ENCODE measurements at places on chromosomes 1 and 21.

- DNase-seq = peak; percentile 81
Measured at GRCh38 chr1:7646981-7647901, 123.9 kb upstream of the VAMP3 start.

- DNase-seq = no peak
Measured at GRCh38 chr1:166087734-166088571, 78.8 kb downstream of the FAM78B start.

GRCh38 chr1:159949123-159949522, 3.7 kb upstream of the IGSF9 start:
- DNase-seq = no peak

DNA sequence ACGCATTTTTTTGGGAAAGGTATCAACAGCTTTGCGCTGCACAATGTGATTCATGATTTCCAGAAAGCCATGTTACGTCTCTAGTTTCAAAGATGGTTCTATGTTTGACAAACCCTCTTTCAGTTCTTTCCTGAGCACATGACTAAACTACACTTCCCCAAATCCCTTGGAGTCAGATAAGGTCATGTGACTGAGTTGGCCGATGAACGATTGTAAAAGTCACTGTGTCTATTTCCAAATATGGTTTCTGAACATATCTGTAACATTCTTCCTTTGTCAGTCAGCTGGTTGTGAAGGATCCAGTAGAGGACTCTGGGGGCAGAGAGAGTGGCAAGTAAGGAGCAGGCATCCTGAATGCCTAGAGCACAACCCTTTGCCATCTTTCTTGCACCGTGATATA, 35.4 kb downstream of the TMPRSS15 start:
- DNase-seq = no peak

GRCh38 chr1:108569097-108569728, 9.3 kb downstream of the EEIG2 start:
- no peak for DNase-seq

GRCh38 chr1:4718071-4718470, 63.7 kb downstream of the AJAP1 start:
- DNase-seq = no peak

- no peak for DNase-seq
Measured at GRCh38 chr1:83854456-83854855, 144.5 kb downstream of the TTLL7 start.

GRCh38 chr1:10793129-10793651, 3.3 kb downstream of the CASZ1 start:
- DNase-seq = no peak

DNA sequence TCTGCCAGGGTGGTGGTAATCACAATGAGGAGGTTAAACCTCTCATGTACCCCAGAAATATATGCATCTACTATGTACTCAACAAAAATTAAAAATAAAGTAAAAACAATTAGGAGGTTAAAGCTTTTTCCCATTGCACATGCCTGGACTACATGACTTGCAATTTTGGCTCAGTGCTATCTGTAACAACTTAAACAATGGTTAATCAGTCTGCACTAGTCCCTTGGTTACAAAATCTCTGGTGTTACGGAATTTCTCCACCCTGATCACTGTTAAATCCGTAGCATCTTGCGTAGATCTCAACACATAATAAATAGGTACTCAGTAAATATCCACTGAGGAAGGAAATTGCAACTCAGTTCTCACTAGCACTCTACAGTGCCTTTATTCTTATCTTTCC, 66.5 kb downstream of the SDCCAG8 start:
- no peak for DNase-seq

GRCh38 chr1:247402120-247402675, 13.8 kb upstream of the NLRP3 start:
- no peak for DNase-seq

- no peak for DNase-seq
Measured at GRCh38 chr1:55155522-55155921, 59.6 kb downstream of the USP24 start.

DNA sequence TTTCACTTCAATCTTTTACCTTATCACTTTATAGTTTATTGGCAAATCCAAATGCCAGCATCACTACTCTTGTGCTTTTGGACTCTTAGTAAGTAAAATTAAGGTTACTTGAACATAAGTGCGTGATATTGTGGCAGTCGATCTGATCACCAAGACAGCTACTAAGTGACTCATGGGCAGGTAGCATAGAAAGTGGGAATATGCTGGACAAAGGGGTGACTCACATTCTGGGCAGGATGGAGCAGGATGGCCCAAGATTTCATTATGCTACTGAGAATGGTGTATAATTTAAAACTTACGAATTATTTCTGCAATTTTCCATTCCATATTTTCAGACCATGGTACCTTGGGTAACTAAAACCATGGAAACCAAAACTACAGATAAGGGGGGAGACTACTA, 120.2 kb downstream of the ROR1 start:
- DNase-seq = no peak

DNA sequence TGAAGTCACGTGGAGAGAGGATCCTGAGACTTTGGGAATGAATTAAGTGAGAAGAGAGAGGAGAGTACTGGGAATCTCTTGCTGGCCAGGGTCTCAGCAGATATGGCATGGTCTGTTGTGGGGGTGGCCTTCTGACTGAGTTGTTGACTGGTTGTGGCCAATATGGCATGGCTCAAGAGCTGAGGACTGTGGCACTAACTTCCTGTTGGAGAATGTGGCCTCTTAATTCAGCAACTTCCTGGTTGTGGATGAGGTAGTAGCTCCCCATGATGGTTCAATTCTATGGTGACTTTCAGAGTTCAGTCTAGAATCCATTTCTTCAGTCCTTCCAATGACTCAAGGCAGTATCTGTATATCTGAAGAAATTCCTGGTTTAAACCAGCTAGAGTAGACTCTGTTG, 44.7 kb upstream of the PAXBP1 start:
- no peak for DNase-seq

- no peak for DNase-seq
Measured at GRCh38 chr1:24914226-24915069, 15.6 kb downstream of the RUNX3 start.
